ENCODE measurements at places on chromosomes 6 and 20.

DNA sequence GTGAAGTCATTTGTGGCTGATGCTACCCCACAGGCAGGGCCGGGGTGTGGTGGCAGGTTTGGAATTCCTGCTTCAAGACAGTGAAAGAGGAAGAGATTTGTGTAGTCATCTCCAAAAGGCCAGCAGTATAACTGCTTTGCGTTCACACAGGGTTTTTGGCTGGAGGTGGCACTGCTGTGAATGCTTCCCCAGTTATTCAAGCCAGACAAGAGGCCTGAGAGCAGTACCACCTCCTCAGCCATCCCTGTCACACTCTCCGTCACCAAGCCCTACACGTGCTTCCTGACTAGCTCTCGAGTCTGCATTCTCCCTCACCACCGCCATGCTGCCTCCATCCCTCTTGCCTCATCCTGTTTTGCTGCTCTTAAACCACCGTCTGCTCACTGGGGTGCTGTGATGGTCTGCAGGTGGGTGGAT is 23.9 kb downstream of the ARMC2 start:
- DNase-seq: peak; percentile 66

DNA sequence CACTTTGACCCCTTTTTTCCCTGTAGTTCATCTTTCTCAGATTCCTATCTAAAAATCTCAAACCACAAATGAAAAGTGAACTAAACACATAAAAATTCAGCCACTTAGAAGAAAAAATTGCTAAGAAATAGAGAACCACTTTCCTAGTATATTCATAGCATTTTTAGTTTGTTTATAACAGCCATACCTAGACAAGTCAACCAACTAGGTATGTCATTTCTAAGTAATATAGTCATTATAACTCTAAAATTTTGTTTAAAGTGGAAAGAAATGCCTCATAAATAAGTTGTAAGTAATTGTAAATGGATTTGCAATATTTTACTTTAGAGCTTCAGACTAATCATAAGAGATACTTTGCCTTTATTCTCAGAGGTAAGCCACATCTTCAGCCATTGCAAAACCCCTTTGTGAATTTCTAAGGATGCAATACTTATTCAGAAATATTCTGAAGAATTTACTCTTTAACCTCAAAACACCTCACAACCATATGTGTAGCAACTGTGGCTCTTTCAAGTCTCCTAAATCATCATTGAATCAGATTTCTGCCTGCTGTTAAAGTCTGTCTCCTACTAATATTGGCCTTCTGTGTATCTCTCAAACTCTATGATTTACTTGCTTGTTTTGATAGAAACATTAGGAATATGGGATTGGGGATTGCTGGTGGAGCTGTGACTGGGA is 6.9 kb upstream of the SUMO4 start:
- no peak for DNase-seq

GRCh38 chr6:133407320-133408100 is 166.4 kb downstream of the EYA4 start:
- DNase-seq: no peak

GRCh38 chr6:93183531-93183972 is 235.8 kb downstream of the EPHA7 start:
- DNase-seq: no peak

- DNase-seq: no peak
These were observed 11.5 kb downstream of the IRF4 start for GRCh38 chr6:402901-403658.

DNA sequence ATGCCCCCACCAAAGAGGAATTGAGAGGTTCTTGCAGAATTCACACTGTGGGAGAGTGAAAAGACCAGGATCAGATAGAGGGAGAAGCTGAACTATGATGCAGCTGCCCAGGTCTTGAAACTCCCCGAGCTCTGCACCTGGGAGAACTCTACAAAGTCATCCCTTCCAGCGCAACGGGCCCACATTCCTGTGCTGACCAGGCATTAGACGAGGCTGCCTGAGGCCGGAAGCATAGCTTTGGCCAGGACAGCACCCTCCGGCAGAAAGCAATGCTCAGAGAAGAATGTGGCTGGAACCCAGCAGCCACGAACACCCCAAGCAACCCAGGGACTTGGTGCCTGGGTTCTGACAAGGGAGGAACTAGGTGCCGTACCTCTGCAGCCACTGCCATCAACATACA is 281.5 kb upstream of the CDH4 start:
- DNase-seq: no peak

GRCh38 chr6:12485226-12485764 is 195.1 kb downstream of the EDN1 start:
- no peak for DNase-seq

GRCh38 chr6:52640916-52641315 is 30.0 kb upstream of the TMEM14A start:
- no peak for DNase-seq

- no peak for DNase-seq
These were observed 975 bp upstream of the PPT2 start for GRCh38 chr6:32152769-32153563.

DNA sequence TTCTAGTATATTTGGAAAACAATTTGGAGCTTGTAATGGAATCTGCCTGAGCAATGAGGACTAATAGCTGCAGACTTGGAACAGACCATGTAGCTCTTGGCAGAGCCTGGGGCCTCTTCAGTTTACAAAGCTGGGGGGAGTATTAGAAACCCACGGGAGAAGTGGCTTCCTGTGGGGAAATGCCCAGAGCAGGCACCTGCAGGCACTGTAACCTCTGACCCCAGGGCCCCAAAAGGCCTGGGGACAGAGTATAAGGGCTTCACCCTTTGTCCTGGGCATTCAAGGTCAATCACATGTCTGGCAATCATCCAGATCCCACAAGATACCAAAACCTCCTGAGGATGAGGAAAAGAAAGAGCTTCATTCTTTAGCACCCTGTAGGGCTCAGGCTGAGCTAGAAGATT is 19.4 kb downstream of the PKIG start:
- peak; percentile 40 for DNase-seq

DNA sequence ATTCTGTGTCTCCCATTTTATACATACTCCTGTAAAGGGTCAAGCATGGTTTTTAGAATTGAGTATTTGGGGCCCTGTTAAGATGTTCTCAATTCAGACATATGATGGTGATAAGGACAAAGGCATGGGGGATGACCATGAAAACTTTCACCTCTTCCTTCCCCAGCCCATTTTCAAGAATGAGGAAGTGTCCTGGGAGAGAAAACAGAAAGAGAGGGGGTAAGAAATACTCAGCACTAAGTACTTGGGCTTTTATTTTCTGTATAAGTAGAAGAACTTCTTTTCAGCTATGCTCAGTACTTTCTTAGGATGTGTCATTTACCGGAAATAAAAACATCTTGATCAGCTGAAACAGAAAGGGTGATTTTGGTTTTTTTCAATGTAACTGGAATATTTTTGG is 10.9 kb upstream of the MBOAT1 start:
- DNase-seq: no peak

DNA sequence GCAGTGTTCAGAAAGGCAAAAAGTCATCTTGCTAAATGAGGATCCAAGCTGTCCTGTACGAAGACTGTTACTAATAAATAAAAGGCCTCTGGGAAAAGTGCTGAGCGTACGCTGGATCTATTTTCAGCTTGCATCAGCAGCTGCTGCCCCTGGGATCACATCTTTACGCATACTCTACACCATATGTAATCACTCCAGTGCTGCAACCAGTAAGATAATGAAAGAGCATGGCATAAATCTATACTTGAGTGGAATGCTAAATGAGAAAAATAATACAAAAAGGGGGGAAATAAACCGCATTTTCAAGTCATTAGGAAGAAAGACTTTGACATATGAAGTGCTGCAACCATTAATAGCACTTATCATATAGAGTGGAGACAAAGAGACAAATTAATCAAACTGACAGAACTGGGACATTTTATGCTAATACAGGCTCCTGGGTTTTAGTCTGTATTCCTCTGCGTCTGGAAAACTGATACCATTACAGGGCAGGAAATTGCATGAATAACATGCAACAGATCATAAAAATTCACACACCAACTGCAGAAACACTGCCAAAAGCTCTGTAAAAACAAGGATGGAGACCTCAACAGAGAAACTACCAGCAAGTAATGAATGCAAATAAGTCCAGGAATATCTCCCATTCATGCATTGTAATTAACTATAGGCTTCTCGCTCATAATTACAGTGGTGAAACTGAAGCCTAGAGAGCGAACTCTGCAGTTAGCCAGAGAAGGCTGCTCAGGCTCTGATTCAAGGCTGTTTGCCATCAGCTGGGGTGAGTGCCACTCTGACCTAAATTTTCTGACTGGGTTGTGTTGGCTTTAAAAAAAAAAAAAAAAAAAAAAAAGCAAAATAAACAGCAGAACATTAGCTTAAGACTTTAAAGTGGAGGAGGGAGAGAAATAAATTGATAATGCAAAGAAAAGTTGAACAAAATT is 83.8 kb downstream of the GJA10 start:
- no peak for DNase-seq

GRCh38 chr6:121330516-121330915 is 3.8 kb downstream of the TBC1D32 start:
- DNase-seq: no peak

DNA sequence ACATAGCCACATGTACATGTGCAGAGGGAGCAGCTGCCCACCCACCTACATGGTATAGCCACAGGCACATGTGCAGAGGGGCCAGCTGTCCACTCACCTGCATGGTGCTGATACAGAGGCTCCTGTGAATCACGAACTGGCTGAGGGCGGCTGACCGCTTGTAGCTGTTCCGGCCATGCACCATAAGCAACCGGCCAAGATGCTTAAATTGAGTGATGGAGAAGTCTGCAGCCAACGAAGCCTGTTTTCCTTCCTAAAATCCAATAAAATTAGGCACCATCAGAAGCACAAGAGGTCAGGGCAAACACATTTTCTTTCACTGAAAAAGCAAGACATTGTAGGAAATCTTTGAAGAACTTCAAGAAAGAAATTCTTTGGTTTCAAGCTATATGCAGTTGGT is 71.1 kb upstream of the NFATC2 start:
- no peak for DNase-seq

DNA sequence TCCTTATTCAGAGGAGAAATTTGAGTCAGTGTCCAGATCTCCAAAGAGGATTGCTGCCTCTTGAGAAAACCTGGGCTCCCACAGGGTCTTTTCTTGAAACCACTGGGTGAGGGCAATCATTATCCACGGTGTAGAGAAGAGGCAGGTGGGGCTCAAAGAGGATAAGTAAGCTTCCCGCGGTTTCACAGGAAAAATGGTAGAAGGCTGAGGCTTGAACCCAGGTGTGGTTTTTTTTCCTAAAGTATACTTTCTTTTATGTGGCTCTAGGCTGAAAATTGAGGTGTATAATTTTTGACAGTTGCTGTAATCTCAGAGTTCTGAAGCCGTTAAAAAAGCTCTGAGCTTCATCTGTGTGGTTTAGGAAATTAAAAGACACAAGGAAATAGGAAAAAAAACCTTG is 164.5 kb downstream of the FARS2 start:
- DNase-seq: no peak

GRCh38 chr20:63325554-63326313 is 32.7 kb downstream of the COL20A1 start:
- DNase-seq: no peak

DNA sequence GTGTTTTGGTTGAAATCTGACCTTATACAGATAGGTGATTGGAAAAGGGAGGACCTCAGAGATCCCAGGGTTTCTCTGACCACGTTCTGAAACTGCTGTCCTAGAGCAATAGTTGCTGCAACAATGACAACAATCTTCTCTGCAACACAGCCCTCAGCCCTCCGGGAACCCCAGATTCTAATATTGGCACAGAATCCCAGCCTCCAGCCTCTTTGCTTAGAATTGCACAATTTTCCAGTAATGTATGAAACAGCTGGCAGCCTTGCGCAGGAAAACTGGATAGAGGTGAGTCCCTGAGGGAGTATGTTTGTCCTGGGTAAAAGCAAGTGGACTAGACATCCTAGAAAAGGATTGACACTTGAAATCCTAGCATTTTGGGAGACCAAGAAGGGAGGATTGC is 30.4 kb upstream of the PNRC1 start:
- no peak for DNase-seq

GRCh38 chr6:137875058-137875520 is 8.0 kb downstream of the TNFAIP3 start:
- DNase-seq: no peak

GRCh38 chr6:39558591-39559190 is 166.5 kb downstream of the KIF6 start:
- DNase-seq: no peak

DNA sequence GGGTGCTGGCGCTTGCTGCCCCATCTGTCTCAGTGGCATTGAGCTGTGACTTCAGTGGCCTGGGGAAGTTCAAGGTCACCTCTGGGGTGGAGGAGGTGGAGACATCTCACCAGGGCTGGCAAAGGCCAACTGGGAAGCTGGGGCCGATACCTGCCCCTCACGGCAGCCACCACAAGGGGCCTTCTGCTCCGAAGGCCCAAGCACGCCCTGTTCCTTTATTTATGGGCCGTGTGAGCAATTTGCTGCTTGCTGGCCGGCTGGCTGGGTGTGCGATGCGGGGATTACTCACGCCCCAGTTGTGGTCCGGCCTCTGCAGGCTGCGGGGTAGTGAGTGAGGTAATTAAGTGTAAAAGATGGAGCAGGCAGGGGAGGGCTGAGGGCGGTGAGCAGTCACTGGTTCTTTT is 13.2 kb upstream of the SCRT2 start:
- no peak for DNase-seq

- DNase-seq: no peak
These were observed 677.7 kb downstream of the DOK5 start for GRCh38 chr20:55153001-55153645.

- no peak for DNase-seq
These were observed 208.5 kb upstream of the CITED2 start for GRCh38 chr6:139582956-139583355.

- no peak for DNase-seq
These were observed 82.6 kb upstream of the SPTLC3 start for GRCh38 chr20:12925863-12926793.

GRCh38 chr20:45545754-45546453 is 1.3 kb downstream of the EPPIN start:
- no peak for DNase-seq

GRCh38 chr20:2178318-2179232 is 76.9 kb downstream of the STK35 start:
- DNase-seq: peak; percentile 52

GRCh38 chr6:114061116-114061515 is 90.2 kb upstream of the HDAC2 start:
- no peak for DNase-seq

GRCh38 chr20:13443690-13444089 is 195.0 kb downstream of the TASP1 start:
- no peak for DNase-seq

- no peak for DNase-seq
These were observed 38.0 kb downstream of the YTHDF1 start for GRCh38 chr20:63177785-63178445.

DNA sequence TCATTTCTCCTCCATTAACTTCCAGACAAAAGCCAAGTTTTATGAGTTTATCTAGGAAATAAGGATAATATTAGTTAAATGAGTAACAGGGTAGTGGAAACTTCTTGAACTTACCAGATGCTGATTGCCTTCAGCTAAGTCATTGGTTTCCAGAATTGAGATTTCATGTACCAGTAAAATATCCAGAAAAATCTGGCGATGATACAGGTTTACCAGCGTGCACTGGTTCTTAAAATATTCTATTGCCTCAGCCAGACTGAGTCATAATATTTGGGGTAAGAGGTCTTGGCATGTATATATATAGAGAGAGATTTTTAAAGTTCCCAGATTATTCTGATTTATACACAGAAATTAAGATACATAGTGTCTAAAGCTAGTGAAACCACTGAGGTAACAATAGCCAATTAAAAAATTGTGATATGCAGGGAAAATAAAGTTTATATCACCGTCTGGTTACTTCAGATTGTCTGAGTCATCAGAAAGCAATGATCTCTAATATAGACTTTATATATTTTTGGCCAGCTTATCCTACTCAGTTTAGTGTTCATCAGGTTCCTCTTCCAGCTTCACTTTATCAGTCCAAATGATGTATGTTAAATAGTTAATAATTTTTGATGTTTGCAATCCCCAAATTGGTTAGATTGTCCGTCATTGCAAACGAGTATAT is 39.5 kb upstream of the SDHAF4 start:
- no peak for DNase-seq
